ENCODE measurements at places on chromosomes 3 and 15.

GRCh38 chr3:106620646-106621045 is 751.8 kb upstream of the CBLB start:
- no peak for DNase-seq

DNA sequence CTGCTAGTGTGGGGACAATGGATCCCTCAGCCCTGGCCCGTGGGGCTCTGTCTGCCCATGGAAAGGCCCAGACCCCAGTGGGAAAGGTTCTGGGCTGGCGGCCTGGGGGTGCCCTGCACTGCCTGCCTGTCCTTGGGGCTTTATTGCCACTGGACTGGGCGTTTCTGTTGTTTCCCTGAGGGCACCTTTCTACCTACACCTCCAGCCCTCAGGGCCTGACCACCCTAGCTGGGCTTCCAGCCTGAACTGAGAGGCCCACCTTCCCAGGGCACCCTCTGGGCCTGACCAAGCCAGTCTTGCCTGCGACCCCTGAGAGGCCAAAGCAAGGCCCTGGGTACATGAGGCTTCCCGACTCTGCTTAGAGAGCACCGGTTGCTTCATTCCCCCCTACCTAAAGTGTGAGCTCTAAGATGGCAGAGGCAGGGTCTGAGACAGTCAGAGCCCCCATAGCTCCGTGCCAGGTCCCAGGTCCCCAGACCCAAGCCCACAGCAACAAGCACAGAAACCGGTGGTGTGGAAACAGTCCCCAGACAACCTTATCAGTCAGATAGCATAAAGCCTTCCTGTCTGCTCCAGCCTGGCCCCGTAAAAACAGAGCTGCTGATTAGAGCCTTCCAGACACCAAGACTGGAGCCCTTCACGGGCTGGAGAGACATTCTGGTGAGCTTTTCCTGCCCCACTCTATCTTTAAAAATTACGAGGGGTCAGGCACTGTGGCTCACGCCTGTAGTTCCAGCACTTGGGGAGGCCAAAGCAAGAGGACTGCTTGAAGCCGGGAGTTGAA is 102.8 kb downstream of the CHSY1 start:
- DNase-seq = peak; percentile 89

DNA sequence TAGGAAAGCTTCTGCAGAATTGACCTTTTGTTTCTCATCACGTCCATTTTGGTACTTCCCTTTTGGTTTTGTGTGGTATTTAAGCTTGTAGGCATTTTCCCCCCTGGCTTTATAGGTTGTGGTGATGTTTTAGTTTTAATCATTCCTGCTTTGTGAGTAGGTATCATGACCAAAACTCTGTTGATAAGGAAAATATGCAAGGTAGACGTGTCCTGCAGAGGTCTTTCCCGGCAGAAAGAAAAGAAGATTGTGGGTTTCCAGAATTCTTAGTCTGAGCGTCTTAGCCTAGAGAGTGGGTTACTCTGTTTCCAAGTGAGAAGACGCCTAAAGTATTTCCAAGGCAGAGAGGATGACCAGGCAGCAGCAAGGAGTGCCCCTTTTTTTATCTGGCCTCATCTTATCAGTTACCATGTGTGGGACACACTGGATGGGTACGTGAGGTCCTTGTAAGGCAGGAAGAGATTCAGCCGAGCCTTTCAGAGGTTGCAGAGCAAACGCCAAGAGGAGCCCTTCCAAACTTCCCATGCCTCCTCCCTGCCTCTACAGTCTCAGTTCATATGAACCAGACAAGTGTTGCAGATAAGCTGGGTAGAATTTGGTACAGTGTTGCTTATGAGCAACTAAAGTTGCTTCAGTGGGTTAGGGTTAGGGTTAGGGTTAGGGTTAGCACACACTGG is 58.8 kb downstream of the ARNT2 start:
- no peak for DNase-seq

- DNase-seq = no peak
Observed at GRCh38 chr3:130834476-130834875, 59.4 kb upstream of the ATP2C1 start.

DNA sequence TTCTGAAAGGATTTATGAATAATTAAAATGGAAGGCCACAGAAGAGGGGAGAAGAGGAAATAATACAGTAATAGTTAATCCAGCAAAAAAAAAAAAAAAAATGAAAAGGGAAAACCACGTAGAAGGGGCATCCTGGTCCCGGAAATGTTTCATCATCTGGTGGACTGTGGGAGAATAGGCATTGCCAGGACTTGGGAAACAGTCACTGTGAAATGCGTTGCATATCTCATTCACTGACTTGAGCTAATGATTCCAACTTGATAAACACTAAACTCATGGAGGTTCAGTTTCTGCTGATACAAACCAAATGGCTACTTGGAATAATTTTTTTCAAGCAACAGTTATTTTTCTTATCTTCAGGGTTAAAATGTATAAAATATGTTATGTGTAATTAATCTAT is 3.2 kb downstream of the XCR1 start:
- DNase-seq = no peak

DNA sequence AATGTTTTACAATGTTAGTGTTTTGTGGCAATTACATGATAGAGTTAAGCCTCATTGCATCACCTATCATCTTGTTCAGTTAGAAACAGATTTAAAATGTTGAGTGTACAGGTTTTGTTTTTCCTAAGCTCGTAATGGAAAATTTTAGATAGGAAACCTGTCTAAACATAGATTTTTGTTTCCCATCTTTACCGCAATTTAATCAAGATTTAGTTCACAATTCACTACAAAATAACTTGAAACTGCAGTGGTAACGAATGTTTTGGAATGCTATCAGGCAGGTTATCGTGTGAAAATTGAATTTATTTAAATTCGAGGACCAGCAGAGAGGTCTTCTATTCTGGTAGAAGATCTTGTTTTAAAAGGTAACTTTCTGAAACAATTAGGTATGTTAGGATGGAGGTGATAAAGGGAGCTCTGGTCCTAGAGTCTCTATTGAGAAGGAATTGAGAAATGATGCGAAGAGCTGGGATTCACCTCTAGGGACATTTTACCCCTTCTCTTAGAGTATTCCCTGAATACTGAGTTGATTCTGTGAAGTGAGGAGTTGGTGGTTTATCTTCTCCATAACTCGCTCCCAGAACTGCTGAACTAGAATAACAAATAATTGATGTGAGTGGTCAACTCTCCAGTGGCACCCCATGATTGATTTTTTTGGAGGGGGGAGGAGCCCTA is 1.4 kb downstream of the DOCK3 start:
- no peak for DNase-seq

DNA sequence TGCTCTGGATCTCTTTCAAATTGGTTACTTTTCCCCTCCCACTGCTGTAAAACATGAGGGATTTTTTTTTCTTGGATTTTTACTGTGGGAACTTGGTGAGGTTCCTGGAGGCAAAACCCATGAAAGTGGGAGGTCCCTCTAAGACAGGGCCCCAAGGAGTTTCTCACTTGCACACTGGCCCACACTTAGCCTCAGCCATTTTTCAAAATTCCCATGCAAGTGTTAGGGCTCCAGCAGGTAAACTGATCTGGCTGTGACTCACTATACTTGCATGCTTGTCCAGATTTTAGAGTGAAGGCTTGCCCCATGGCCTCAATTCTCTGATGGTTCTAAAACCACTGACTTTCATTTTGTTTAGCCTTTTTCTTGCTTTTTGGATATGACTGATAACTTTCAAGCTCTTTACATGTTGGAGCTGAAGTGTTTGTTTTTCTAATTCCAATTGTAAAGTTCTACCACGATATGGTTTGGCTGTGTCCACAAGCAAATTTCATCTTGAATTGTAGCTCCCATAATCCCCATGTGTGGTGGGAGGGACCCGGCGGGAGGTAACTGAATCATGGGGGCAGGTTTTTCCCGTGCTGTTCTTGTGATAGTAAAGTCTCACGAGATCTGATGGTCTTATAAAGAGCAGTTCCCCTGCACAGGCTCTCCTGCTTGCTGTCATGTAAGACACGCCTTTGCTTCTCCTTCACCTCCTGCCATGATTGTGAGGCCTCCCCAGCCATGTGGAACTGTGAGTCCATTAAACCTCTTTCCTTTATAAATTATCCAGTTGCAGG is 37.7 kb downstream of the MCCC1 start:
- no peak for DNase-seq

GRCh38 chr3:184525337-184526087 is 36.1 kb upstream of the EPHB3 start:
- DNase-seq = peak; percentile 86

DNA sequence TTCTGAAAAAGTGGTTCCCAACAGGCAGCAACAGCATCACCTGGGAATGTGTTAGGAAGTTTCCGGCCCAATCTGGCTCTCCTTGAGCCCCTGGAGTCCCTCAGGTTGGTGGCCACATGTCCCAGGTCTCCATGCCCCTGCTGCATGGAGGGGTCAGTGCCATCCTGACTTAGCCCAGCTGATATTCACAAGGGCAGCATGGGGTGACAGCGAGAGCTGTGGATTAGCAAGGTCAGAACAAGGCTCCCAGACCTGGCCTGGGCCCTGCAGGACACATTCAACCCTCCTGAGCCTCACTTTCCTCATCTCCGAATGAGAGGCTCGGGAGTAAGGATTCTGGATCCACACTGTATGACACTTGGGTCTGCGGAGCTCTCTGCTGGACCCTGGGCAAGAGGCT is 243.8 kb upstream of the TLE3 start:
- peak; percentile 44 for DNase-seq

GRCh38 chr15:70142072-70142321 is 44.3 kb upstream of the TLE3 start:
- DNase-seq = no peak

- peak; percentile 77 for DNase-seq
Observed at GRCh38 chr15:74326746-74327145, 40.7 kb downstream of the CYP11A1 start.

DNA sequence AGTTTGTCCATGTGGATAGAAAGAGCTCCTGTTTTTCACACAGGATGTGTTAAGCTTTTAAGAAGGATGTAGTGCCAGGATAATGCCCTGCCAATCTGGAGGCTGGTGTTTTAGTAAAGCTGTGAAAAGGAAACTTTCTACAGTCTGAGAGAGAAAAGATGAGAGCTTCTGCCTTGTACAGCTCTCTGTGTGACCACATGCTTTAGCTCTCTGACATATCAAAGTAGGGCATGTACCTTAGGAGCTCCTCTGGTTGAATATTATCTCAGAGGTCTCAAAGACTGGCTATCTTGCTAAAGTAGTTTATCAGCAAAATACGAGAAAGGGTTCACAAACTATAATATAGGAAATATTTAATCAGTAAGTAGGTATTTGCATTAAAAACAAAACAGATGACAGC is 30.4 kb downstream of the CDIN1 start:
- DNase-seq = no peak

- DNase-seq = no peak
Observed at GRCh38 chr3:148971401-148972163, 19.8 kb upstream of the GYG1 start.

GRCh38 chr3:23189187-23189586 is 13.9 kb upstream of the UBE2E2 start:
- DNase-seq = no peak

GRCh38 chr3:69249001-69249400 is 126.6 kb upstream of the LMOD3 start:
- no peak for DNase-seq

DNA sequence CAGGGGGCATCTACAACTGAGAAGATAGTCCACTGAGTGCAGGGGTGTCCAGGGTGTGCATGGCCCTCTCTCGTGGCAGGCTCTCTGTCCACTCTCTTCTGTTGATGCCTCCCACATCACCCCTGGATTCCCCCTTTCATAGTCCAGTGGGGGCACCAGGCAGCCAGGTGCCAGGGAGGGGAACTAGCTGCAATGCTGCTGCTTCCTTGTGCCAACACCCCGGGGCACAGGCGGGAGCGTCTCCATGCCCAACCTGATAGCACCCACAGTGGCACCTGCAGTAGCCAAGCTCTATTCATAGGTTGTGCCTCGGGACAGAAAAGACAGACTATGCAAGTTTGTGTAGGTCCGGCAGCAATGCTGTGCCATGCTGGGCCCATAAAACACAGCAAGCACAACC is 11.7 kb downstream of the DUOX2 start:
- no peak for DNase-seq

DNA sequence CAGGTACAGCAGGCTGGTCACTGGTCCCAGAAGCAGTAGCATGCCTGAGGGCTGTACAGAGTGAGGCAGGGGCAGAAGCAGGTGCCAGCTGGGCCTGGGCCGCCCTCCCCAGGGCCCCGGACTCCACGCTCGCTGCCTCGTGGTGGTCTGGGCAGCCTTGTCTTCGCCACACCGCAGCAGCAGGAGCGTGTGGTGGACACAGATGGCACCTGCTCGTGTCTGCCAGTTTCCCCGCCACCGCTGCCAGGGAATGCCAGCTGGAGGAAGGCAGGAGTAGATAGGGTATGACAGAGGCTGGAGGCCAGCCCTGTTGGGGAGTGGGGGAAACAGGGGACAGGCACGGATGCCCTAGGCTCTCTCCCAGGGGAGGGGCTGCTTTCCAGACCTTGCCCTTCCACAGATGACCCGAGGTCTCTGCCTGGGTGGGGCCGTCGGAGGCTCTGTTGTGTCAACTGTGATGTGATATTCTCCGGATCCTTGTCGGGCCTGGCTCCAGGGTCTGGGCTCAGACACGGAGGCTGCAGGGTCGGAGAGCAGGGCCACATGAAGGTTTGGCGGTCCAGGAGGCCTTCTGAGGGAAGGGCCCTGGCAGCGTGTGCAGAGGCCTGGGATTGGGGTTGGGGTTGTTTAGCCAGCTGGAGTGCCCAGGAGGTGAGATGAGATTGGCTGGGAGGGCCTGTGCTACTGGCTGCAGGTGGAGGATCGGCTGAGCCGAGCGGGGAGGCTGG is 33.6 kb downstream of the GOLGA6L10 start:
- DNase-seq = peak; percentile 34

- no peak for DNase-seq
Observed at GRCh38 chr15:94670438-94671034, 439.2 kb downstream of the MCTP2 start.

DNA sequence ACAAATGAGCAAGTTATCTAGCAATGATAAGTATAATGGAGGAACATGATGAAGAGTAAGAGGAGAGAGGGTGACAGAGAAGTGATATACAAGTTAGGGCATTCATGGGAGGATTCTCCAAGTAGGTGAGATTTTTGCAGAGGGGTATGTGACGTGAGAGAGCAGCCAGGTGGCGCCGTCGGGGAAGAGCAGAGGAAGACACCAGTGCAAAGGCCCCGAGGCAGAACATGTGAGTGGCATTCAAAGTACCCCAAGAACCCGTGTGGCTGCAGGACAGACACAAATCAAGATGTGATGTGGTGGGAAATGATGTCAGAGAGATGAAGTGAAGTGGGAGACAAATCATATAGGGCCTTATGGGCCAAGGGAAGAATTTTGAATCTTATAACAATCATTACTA is 81.8 kb upstream of the GRM7 start:
- no peak for DNase-seq

- DNase-seq = no peak
Observed at GRCh38 chr3:121431726-121432517, 113.9 kb downstream of the POLQ start.
